RPMI7951 (cell line): ENCODE measurements at places on chromosomes 4 and X. TPM values are rescaled to one million over a fixed set of nuclear protein-coding genes. Genes with fewer than 3 reads are reported as not detected.

Gene CENPVL1
- not detected in 2 replicates for total RNA-seq

Gene USP51
- total RNA-seq: 0.49 and 1.1 TPM in 2 replicates

Gene SLC16A2
- total RNA-seq: 22.2 and 25.4 TPM in 2 replicates

Gene CXCL5
- total RNA-seq: 2.7 and 3.2 TPM in 2 replicates
